Daoy (cell line): ENCODE measurements at places on chromosomes 4 and X. TPM values are rescaled to one million over a fixed set of nuclear protein-coding genes. Genes with fewer than 3 reads are reported as not detected.

GRIPAP1 gene
- total RNA-seq = 9.7 and 16.9 TPM in 2 replicates

ERCC6L gene
- total RNA-seq = 11.1 and 11.8 TPM in 2 replicates

HELT gene
- not detected in 2 replicates for total RNA-seq

HHIP gene
- 7.6 and 9.5 TPM in 2 replicates for total RNA-seq

MID2 gene
- total RNA-seq = 3.4 and 7.3 TPM in 2 replicates

DIPK2B gene
- not detected in 2 replicates for total RNA-seq

CPLX1 gene
- total RNA-seq = not detected in 2 replicates

ZNF711 gene
- total RNA-seq = 6.3 and 7.5 TPM in 2 replicates

CDKL2 gene
- total RNA-seq = 0.06 TPM in 1 of 2 replicates, not detected in the other

KLKB1 gene
- total RNA-seq = not detected in 2 replicates

FAM149A gene
- total RNA-seq = 1.5 and 3.4 TPM in 2 replicates

ZDHHC9 gene
- total RNA-seq = 12.8 and 14.5 TPM in 2 replicates

UGT8 gene
- 6.3 and 13.0 TPM in 2 replicates for total RNA-seq

CT45A10 gene
- total RNA-seq = 0.51 and 1.8 TPM in 2 replicates

ZNF81 gene
- 1.9 and 8.1 TPM in 2 replicates for total RNA-seq

ERAS gene
- total RNA-seq = not detected in 2 replicates
